ENCODE measurements at places on chromosomes 16 and 17.

GRCh38 chr17:68107373-68107772 is 71.8 kb downstream of the KPNA2 start:
- DNase-seq, result no peak

DNA sequence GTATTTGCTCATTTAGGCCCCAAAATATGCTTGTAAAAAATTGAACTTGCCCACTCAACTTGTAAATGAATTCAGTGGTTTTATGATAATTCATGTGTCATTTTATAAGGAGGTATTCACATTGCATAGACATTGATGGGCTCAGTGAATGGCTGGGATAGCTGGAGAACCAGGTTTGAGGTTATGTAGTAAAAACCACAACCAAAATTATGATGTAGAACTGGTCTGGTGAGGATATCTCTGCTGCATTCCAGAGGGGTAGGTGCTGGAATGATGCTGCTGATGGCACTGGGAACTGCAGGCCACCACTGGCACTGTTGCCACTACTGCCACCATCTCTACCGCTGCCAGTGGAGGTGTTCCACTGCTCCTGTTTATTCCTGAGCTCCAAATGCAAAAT is 21.5 kb upstream of the RABEP1 start:
- DNase-seq, result no peak

GRCh38 chr16:71883168-71883848 is 674 bp downstream of the ZNF821 start:
- DNase-seq, result no peak

DNA sequence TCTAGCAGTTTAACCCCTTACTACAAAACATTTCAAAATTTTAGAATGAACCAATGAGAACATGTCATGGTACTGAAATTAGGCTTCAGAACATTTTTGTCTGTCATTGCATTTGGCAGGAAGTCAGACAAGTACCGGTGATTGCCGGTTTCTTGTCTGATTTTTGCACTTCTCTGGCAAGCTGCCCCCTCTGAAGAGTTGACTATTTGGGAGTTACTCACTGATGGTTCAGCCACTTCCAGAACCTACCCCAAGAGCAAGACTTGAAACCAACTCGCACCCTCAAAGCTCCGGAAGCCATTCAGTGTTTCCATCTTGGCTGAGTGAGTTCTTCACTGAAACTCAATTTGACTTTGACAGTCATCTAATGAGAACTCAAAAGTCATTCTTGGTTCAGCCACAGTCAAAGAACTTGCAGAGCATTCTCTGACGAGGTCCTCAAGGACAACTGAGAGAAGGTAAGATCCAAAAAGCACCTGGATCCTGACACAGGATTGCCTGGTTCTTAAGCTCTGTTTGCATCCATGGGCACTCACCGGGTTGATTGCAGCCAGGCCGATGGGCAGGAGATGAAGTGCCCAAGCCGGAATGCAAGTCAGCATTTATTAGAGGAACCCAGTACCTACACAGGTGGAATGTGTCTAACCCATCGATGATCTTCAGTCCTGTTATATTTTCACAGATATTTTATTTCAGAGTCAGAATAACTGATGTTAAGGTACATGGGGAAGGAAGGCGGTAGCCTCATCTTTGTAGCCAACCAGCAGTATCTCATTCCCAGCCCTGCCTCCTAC is 93.6 kb downstream of the USP22 start:
- no peak for DNase-seq

DNA sequence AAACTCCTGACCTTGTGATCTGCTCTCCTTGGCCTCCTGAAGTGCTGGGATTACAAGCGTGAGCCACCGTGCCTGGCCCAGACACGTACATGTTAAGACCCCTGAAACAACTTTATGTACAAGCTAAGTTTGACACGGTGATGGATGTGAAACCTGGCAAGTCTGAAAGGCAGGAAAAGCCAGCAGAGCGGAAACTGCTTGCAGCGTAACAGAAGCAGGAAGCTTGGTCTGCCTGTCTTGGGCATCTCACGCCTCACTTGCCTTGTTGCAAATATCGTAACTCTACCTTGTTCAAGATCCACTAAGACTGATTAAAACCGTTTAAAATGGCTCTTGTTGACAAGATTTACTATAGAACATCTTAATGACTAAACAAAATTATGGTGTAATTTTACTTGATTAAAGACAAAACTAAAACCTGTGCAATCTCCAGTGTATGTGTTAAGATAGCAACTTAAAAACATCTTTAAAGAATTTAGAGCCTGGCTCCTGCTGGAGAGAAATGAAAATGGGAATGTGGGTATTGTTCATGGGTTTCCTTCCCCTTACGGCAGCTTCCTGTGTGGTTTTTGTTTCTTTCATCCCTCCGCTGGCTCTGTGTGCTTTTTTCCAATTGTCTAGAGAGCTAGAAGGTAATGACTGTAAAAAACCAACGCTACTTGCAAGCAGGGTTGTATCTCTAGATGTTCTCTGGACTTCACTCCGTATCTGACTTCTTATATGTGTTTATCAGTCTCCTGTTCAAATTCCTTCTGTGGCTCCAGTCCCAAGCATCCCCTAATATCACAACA is 477.6 kb downstream of the XYLT1 start:
- no peak for DNase-seq

- DNase-seq, result no peak
These were observed 1.9 kb downstream of the KRTAP4-8 start for GRCh38 chr17:41096055-41096454.

DNA sequence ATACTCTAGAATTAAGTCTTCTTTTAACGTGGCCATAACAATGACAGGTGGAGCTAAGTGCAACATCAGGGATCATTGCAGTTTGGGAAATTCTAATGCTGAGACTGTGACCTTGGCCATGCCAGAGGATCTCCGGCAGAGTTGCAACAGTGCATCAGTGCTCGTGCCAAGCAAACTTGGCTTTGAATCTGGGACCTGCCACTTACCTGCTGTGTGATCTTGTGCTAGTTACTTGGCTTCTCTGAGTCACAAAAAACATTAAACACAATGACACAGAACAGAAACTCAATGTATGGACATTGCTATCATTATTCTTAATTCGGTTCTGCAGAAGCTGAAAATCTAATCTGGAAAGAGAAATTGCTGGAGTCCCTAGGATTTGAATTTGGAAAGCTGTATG is 435.5 kb upstream of the CCL2 start:
- DNase-seq, result no peak

DNA sequence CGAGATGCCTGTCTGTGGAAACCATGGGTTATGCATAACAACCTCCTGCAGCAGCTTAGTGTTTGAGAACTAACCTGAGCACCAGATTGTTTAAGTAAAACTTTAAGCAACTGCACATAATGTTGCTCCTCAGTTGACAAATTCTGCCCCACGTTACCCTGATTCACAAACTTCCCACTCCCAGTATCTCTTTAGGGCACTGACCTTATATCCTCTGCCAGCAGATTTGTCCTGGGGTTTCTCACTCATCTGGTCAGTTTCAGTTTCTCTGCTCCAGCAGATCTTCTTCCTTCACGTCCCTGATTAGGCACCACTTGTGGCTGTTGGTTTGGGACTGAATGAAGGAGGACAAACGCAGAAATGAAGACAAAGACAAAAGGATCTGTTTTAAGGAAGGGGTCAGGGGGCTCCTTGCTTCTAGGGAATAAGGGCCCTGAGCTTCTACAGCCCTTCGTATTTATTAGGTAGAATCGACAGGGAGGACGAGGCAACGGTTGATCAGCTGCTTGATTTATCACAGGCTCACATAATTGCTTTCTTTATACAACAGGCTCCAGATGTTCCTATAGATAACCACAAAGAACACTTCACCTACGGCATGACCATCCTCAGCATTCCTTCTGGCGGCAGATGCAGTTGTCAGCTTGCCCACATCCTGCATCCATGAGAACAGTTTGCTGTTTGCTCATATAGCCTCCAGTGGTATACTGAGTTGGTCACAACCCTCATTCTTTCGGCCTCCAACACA is 13.5 kb upstream of the ZNF689 start:
- no peak for DNase-seq

- DNase-seq, result no peak
These were observed 18.0 kb upstream of the JPH3 start for GRCh38 chr16:87584271-87584670.

DNA sequence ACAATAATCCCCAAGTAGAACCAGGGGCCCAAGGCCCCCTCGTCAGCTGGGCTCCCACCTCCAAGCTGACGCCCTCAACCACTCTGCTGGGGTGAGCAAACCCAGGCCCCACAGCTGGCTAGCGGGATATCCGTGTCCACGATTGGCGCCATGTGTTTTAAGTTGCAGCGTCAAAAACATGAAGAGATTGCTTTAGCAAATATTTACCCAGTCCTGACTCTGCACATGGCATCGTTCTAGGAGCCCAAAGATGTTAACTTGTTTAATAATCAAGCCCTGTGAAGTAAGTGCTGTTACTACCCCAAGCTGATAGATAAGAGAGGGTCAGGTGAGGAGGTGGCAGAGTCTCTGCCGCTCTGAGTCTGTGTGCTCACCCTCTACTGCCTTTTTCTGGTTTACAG is 344 bp upstream of the SEPTIN12 start:
- no peak for DNase-seq

Measured in hematopoietic multipotent progenitor cell treated with erythropoietin and hydrocortisone succinate and interleukin-3 and kit ligand, for 15 days (in vitro differentiated cells).